ENCODE measurements at places on chromosomes 12 and 14.

DNA sequence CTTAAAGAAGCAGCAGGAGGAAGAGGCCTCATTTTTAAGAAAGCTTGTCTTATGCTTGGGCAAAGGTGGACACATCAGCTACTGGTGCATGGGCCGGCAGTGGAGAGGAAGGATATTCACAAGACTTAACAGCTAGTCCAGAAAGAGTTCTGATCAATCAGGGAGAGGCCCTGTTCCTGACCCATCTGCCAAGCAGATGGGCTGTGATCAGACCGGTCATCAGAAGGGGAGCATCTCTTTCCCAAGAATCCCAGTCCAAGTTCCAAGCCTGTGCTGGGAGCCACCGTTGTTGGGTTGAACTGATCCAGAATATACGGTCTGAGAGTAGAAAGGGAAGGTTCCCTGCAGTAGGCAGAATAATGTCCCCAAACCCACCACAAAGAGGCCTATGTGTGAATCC, 32.7 kb upstream of the SOCS2 start:
- no peak for DNase-seq

DNA sequence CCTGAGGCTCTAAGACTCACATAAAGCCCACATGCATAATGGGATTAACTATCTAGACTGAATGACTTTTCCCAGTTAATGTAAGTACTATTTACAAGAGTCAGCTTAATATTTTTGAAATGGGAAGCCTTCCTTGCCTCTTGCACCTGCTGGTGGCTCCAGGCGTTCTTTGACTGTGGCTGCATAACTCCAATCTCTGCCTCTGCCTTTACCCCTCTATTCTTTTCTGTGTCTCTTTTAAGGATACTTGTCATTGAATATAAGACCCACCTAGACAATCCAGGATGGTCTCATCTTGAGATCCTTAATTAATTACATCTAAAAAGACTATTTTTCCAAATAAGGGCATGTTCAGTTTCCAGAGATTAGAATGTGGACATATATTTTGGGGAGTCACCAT, 66.9 kb upstream of the PCED1B start:
- DNase-seq, result no peak

DNA sequence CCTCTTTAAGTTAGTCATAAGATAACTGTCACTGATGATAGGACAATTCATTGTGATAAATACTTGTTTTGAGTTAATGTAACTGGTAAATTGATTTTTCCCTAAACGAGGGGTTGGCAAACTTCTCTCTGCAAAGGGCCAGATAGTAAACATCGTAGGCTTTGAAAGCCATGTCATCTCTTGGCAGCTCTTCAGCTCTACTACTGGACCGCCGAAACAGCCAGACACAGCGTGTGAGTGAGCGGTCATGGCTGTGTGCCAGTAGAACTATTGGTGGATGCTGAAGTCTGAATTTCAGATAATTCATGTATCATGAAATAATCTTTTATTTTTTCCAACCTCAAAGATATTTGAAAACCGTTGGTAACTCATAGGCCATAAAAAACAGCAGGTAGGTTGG, 9.9 kb downstream of the PIWIL1 start:
- no peak for DNase-seq

DNA sequence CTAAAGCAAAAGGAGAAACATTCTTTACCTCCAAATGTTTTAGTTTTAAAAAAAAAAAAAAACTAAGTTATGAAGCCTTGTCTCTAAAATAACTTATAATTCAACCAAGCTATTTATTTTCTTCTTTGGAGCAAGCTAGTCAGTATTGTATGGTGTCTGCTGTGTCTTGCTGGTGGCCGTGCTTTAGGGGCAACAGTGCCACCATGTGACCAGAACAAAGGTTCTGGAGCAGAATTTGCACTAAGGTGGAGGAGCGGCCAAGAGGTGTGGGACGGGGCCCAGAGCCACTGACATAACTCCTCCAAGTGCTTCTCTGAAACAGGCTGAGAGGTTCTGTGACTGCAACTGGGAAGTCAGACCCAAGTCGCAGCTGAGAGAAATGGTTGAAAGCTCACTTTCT, 4.5 kb downstream of the FICD start:
- DNase-seq, result no peak

- DNase-seq, result no peak
Measured at GRCh38 chr14:75539561-75540478, 17.6 kb downstream of the BATF start.

GRCh38 chr12:58969237-58969636, 48.9 kb upstream of the LRIG3 start:
- DNase-seq, result no peak

All from large intestine (tissue), 12 donors.